Esophagus mucosa (tissue), 1 donor: ENCODE measurements at places on chromosomes 4 and X.

- ATAC-seq: no peak
Observed at GRCh38 chrX:129719931-129720530, 18.7 kb upstream of the XPNPEP2 start.

- ATAC-seq: no peak
Observed at GRCh38 chrX:71992711-71993110, 82.1 kb downstream of the NHSL2 start.

- ATAC-seq: peak; percentile 87
Observed at GRCh38 chr4:38788317-38788716, 5.5 kb upstream of the TLR10 start.

GRCh38 chrX:46957297-46957696, 45.1 kb downstream of the JADE3 start:
- ATAC-seq: no peak
